B cell (primary cell): ENCODE measurements at places on chromosomes 16 and 17.

DNA sequence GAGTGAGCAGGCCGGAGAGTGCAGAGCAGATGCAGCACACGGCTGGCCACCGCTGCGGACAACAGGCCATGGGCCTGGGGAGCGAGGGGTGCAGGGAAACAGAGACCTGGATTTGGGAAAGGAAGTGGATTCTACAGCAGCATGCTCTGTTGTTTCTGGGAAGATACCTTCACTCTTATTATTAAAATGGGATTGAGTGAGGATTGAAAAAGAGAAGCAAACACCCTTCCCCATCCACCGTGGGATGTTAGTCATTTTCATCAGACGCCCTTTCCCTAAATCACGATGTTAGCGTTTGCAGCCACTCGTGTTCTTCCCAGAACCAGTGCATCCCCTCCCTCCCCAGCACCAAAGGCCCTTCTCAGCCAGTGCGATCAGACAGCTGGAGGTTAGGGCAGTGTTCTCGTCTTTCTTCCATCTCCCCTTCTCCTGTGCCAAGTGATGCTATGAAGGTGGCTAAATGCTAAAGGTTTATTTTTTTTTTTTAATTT is 196.5 kb upstream of the CHMP6 start:
- H3K36me3 ChIP-seq = peaks cover 13% of the 10 kb centered on the region
- H3K27ac ChIP-seq = no peak overlapping the region
- H3K27me3 ChIP-seq = no peaks in the 10 kb centered on the region
- no peak for DNase-seq

DNA sequence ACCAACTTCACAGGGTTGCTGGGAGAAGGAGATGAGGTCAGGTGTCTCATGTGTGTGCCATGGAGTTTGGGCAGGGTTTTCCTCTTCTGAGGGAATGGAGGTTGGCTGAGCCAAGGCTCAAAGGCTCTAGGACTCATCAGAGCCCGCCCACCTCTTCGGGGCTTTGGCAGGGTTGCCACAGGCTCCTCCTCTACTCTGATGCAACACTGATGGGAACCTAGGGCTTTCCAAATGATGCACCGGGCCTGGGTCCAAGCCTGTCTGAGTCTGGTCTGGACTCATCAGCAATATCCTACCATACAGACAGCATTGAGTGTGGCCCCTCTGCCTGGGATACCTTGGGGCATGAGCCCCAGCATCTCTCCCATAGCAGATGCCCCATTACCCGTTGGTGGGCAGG is 59.5 kb upstream of the LHX1 start:
- no peaks in the 10 kb centered on the region for H3K4me1 ChIP-seq
- peaks cover 3% of the 10 kb centered on the region for H3K27me3 ChIP-seq
- no peak for DNase-seq
- no peak overlapping the region for H3K4me3 ChIP-seq

DNA sequence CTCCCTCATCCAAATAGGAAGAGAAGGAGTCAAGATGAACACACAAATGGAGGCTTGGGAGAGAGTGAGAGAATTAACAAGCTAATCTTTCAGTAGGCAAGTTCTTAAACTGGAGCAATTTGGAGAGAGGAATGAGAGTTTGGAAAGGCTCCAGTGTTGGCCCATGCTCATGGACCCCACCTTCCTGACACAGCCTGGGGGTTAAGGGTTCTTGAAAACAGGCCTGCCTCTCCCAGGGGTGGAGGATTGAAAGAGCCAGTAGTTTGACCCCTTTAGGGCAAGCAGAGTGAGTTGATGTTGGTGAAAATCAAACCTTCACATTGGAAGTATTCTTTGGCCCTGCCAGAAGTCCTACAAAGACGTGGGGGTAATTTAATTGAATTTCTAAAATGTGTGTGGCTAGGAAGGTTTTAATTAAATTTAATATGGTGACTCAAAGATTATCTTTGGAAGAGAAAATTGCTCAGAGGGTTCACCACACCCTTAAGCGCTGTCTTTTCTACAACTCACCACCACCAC is 5.8 kb downstream of the HOXB3 start:
- H3K27ac ChIP-seq = no peak overlapping the region
- DNase-seq = no peak
- peaks cover 86% of the 10 kb centered on the region for H3K27me3 ChIP-seq
- no peak overlapping the region for H3K4me3 ChIP-seq
- H3K4me1 ChIP-seq = peaks cover 57% of the 10 kb centered on the region
- no peaks in the 10 kb centered on the region for H3K36me3 ChIP-seq

DNA sequence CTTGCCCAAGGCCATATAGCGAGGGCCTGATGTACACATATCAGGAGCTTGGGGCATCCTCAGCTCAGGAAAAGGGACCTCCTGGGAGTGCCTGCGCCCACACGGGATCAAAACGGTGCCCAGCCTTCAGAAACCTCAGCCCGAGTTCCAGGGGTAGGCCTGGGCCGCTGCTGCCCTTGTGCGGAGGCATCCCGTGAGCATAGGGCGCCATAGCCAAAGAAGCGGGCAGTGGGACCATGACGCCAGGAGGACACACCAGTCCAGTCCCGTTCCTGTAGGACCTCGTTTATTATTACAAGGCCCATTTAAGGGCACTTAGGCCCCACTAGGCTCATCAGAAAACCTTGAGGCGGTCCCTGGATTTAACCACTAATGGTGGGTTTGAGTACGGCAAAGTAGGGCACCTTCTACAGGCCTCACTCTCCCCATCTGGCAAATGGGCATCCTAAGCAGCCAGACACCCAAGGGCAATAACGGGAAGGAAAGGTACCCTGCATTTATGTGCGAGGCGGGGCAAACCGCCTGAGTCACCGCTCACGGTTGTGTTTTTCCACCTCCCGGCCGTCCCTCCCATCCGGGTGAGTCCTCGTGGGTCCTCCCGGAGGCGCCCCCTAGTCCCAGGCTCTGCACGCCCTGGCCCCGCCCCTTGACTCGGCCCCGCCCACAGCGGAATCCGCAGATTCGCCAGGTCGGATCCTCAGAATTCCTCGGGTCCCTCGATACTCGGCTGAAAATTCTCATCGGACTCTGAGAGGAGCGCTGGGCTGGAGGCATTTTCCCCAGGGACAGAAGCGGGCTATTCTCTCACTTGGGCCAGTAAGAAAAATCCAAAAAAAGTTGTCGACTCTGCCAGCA is 726 bp upstream of the SETD1A start:
- peaks cover 9% of the 10 kb centered on the region for H3K36me3 ChIP-seq
- DNase-seq = peak; percentile 87
- peak overlapping the region; percentile 92 for H3K4me3 ChIP-seq
- no peaks in the 10 kb centered on the region for H3K27me3 ChIP-seq
- peak overlapping the region; percentile 92 for H3K27ac ChIP-seq

DNA sequence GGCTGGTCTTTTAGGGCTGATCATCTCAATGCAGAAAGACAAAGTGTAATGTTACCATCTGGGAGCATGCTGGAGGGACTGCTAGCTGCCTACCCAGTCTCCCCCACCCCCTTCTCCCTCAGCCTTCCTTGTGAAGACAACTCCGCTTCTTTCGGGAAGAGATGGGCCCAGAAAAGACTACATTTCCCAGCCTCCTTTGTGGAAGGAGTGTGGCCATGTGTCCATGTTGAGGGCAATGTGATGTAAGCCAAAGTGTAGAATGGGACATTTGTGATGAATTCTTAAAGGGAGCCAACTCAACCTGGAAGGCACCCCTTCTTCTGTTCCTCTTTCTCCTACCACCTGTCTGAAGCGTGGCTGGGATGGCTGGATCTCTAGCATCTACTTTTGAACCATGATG is 16.3 kb downstream of the ABCC12 start:
- H3K36me3 ChIP-seq = no peaks in the 10 kb centered on the region
- no peak overlapping the region for H3K27ac ChIP-seq
- H3K4me3 ChIP-seq = no peak overlapping the region
- H3K4me1 ChIP-seq = no peaks in the 10 kb centered on the region
- DNase-seq = no peak

DNA sequence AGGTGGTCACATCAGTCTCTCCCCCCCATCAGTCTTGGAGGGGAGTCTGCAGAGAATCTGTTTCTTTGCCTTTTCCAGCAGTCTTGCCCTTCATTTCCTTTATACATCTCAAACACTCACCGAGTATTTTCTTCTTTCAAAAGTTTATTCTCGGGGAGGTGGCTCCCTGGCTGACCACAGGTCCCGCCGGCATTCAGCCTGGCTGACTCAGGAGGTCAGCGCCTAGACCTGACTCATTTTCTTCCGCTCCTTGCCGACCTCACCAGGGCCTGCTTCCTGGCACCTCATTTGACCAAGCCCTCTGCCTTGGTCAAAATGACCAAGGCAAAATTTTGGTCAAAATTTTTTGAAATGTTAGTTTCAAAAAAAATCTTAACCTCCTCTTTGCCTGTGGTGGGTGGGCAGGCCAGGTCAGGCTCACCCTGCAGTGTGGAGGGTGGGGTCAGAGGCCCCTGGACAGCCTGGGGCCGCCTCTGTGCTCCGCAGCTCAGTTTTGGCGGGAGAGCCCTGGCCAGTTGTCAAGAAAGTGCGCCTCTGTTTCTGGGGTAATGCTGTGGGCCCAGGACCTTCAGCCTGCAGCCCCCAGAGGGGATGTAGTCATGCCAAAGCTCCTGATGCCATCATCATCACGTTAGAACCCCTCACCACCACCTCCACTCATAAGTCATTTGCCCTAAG is 165.6 kb downstream of the SPECC1 start:
- no peak for DNase-seq
- no peaks in the 10 kb centered on the region for H3K27me3 ChIP-seq
- H3K4me3 ChIP-seq = no peak overlapping the region
- H3K4me1 ChIP-seq = no peaks in the 10 kb centered on the region
- no peaks in the 10 kb centered on the region for H3K36me3 ChIP-seq

GRCh38 chr17:67470163-67470562 is 93.1 kb downstream of the PITPNC1 start:
- H3K27me3 ChIP-seq = no peaks in the 10 kb centered on the region
- no peaks in the 10 kb centered on the region for H3K36me3 ChIP-seq
- peaks cover 4% of the 10 kb centered on the region for H3K4me1 ChIP-seq
- H3K4me3 ChIP-seq = no peak overlapping the region
- H3K27ac ChIP-seq = no peak overlapping the region

DNA sequence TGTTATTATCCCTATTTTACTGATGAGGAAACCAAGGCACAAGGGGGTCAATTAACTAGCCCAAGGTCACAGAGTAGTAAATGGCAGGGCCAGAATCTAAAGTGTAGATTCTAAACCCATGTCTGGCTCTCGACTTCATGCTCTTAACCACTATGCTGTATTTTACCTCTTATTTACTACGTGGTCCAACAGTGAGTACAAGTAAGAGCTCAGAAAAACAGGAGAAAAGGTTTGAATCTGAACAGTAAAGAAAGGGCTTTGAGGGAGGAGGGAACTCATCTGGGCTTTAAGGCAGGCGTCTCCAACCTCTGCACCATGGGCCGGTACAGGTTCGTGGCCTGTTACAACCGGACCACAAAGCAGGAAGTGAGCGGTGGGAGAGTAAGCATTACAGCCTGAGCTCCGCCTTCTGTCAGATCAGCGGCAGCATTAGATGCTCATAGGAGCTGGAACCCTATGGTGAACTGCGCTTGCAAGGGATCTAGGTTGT is 62.9 kb downstream of the SMURF2 start:
- no peaks in the 10 kb centered on the region for H3K27me3 ChIP-seq
- DNase-seq = peak; percentile 62
- no peak overlapping the region for H3K4me3 ChIP-seq
- peaks cover 4% of the 10 kb centered on the region for H3K36me3 ChIP-seq
- H3K4me1 ChIP-seq = peaks cover 8% of the 10 kb centered on the region

- H3K27me3 ChIP-seq = no peaks in the 10 kb centered on the region
- H3K27ac ChIP-seq = no peak overlapping the region
- H3K4me1 ChIP-seq = no peaks in the 10 kb centered on the region
- no peaks in the 10 kb centered on the region for H3K36me3 ChIP-seq
- H3K4me3 ChIP-seq = no peak overlapping the region
- no peak for DNase-seq
These were observed 76.6 kb downstream of the KLHDC4 start for GRCh38 chr16:87688876-87689815.

GRCh38 chr17:80785477-80786178 is 206.0 kb upstream of the CHMP6 start:
- H3K36me3 ChIP-seq = no peaks in the 10 kb centered on the region
- DNase-seq = no peak
- H3K4me1 ChIP-seq = peaks cover 40% of the 10 kb centered on the region
- no peak overlapping the region for H3K27ac ChIP-seq

- peak; percentile 69 for DNase-seq
- H3K4me1 ChIP-seq = peaks cover 15% of the 10 kb centered on the region
- H3K36me3 ChIP-seq = no peaks in the 10 kb centered on the region
These were observed 26.4 kb downstream of the ARHGAP44 start for GRCh38 chr17:12815642-12816141.

DNA sequence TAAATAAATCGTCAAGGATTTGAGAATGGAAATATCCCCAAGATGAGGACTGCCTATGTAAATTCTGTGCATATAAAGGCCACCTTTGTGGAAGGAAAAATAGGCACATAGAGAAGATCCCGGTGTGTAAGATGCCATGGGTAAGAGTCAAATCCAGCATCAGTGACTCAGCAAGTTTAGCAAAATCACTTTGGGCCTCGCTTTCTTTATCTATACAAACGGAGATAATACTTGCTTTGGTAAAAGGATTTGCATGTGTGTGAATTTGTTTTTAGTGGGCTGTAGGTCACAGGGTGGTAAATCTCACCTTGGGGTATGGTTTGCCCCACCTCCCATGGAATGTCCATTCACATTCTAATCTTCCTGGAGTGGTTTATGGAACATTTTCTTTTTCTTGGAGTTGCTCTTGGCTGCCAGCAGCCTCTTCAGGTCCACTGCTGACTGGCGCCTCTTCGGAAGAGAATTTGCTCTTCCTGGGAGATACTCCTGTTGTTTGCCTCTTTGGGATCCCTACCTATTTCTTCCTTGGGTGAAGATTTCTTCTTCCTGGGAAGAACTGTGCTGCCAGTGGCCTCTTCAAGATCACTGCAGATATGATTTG is 587.6 kb downstream of the CDH11 start:
- H3K27ac ChIP-seq = no peak overlapping the region
- no peak for DNase-seq
- no peaks in the 10 kb centered on the region for H3K36me3 ChIP-seq
- H3K4me1 ChIP-seq = no peaks in the 10 kb centered on the region
- no peak overlapping the region for H3K4me3 ChIP-seq

DNA sequence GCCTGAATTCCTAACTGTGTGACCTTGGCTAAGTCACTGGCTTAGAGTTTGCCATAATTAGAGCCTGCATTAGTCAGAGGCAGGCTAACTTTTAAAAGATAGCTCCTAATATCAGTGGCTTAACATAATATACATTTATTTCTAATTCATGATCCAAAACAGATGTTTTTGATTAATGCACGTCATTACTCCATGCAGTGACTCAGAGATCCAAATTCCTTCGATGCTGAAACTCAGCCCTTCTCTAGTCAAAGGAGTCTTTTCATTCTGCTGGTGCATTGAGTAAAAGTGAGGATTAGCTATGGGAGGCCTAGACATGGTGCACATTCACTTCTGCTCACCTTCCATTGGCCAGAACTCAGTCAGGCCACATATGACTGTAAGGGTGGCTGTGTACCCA is 49.8 kb downstream of the IRX3 start:
- no peak for DNase-seq
- H3K4me3 ChIP-seq = no peak overlapping the region
- no peaks in the 10 kb centered on the region for H3K4me1 ChIP-seq
- no peaks in the 10 kb centered on the region for H3K36me3 ChIP-seq
